ENCODE measurements at places on chromosomes 5 and 9.

GRCh38 chr5:175815126-175815913 lies 56.1 kb upstream of the CPLX2 start:
- no peak for DNase-seq

DNA sequence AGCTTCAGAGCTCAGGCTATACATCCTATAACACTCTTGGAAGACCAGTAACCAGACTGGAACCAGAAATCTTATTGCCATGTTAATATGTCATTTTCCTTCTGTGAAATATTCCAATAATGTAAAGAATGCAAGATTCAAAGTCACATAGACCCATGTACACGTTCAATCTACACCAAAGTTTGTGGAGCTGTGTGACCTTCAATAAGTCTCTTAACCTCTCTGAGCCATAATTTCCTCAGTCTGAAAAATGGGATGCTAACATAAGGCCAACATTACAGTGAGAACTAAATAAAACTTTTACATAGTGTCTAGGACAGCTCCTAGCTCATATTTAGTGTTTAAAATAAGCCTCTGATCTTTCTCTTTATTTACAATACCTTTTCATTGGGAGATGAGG lies 70.4 kb downstream of the ARRDC3 start:
- no peak for DNase-seq

- no peak for DNase-seq
Observed at GRCh38 chr5:76371960-76372322, 31.1 kb upstream of the IQGAP2 start.

DNA sequence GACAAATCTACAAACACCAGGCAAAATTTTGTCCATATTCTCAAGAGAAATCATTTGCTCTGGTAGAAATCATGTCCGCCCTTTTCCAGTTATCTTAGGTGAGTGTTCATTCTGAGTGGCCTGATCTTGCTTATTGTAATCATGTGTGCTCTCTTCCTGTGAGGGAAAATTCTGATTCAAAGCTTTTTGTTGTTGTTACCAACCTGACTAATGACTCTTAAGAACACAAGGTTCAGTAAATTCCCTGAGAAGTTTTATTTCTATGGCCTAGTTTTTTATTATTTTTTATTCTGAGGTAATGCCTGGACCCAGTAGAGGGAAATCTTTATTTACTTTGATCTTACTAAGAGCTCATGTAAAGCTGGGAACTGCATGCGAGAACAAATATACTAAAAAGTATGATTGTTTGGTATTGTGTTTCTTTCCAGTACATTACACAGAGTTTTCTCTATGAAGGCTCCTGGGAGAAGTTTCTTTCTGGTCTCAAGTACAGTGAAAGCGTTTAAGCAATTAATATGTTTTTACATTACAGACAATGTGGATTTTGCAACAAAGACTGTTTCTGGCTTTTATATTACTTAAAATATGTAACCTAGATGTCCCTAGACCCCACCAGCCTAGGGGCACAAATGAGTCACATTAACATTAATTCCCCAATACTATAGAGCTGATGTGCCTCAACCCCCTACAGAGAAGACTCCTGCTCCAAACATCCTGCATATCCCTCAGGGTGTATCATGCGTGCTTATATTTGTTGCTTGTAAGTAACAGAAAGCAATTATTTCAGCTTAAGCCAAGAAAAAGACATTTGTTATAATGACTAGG lies 138.1 kb downstream of the TMEM167A start:
- no peak for DNase-seq
